ENCODE measurements at places on chromosomes 6 and 20.

DNA sequence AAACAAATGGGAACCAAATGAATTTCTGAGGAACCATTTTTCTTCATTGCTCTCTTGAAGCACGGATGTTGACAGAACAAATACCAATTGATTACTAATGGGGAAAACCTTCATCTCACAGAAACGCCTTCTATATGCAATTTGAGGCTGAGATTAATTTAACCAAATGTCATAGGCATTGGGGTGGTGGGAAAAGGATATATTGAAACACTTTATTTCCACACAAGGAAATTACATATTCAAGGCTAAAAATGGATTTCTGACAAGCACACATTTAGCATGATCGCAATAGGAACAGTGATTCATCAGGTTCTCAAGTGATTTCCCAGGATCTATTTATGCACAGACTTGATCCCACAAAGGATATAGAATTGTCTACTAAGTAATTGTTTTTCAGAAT lies 88.9 kb downstream of the COL12A1 start:
- no peak for DNase-seq

GRCh38 chr6:156779206-156780094 lies 2.3 kb downstream of the ARID1B start:
- peak; percentile 67 for DNase-seq

- no peak for DNase-seq
These were observed 55.3 kb upstream of the ADTRP start for GRCh38 chr6:11833626-11834592.

GRCh38 chr6:43077333-43077809 lies 1.3 kb downstream of the PTK7 start:
- no peak for DNase-seq

DNA sequence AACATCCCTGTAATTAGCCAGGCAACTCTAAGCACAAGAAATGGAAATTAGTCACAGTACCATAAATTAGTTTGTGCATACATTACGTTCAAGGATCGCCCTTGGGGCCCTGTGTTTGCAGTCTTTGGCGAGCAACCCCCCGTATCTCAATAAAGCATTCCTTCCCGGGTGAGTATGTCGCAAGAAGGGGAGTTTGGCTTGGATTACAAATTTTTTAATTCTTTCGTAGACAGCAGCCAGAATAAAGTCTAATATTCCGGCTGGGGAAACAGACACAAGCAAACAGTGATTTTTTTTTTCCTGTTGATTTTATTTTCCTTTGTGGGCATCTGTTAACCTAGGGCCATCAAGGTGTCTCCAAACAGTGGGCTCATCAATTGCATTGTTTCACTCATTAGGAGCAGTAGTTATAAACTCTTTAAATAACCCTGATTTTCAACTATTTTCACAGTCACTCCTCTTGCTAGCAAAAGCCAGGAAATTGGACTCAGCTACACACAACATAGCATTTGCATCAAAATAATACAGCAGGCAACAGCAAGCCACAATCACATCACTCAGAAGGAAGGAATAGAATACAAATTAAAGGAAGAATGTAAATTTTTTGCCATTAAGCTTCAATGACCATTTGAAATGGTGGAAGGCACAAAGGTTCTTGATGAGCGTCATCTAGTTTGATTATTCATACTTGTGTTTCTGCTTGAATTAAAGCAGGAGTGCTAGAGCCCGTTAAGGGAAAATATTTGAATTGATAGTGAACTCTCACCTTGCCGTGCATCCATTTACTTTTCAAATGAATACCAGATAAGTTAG lies 85.3 kb downstream of the LINC00237 start:
- no peak for DNase-seq

DNA sequence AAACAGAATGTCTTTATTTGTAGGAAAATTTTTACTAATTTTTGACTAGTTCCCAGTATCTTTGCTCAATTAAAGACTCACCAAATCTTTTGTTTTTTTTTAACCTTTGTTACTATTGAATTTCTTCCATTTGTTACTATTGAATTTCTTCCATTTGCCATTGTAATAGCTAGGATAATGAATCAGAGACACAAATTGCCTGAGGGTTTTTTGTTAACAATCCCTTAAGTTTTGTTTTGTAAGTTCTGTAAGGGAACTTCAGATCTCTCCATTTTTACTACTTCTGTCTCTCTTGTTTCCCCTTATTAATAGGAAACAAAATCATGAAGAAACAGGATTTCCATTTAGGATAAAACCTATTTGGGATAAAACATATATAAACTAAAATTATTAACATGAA lies 104.3 kb downstream of the MAP3K4 start:
- DNase-seq, result no peak

DNA sequence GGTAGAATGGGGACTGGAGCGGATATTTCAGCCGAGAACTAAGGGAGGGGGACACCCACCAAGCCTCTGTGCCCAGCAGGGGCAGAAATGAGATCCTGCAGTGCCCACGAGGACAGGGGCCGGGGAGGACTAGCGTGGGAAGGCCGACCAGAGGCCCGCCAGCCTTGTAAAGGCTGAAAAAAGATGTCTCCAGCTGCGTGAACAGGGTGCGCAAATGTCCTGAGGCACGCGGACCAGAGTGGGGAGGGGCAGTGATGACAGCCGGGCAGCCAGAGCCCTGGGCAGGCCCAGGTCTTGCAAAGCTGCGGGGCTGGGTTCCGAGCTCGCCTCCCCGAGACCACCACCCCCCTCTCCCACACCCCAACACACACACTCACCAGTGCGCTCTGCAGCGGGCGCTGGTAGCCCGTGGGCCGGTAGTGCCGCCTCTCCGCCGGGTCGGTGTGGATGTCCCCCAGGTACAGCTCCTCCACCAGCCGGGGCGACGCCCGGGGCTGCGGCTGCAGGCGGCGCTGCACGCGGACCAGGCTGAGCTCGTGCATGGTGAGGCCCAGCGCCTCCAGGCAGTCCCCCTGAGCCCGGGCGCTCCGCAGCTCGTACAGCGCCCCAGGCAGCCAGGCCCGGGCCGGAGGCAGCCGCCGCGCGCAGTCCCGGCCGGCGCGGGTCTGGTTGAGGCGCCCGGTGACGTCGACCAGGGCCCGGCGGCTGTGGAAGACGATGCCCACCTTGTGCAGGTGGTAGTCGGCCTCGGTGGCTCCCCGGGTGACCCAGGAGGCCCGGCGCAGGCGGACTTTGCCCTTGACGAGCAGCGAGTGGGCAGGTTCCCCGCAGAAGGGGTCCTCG lies 48.2 kb downstream of the APCDD1L start:
- no peak for DNase-seq
